ENCODE measurements at places on chromosomes 2 and 18. TPM values are rescaled to one million over a fixed set of nuclear protein-coding genes. Genes with fewer than 3 reads are reported as not detected.

The TUBB8B gene
- 0.72 TPM for total RNA-seq

The SOWAHC gene
- 20.1 TPM for total RNA-seq

The GCA gene
- 31.0 TPM for total RNA-seq

The GPR75 gene
- 4.4 TPM for total RNA-seq

The NUP35 gene
- 53.6 TPM for total RNA-seq

The C2orf92 gene
- 5.4 TPM for total RNA-seq

The LINC00305 gene
- total RNA-seq, result not detected

The LIMS4 gene
- 0.55 TPM for total RNA-seq

The ABCB11 gene
- not detected for total RNA-seq

The TPGS2 gene
- 147 TPM for total RNA-seq

The CTNNA2 gene
- 4.5 TPM for total RNA-seq

The CHRNG gene
- not detected for total RNA-seq

The ANXA4 gene
- total RNA-seq, result 14.4 TPM

The SCTR gene
- not detected for total RNA-seq

The ZSWIM2 gene
- not detected for total RNA-seq

The REG3A gene
- total RNA-seq, result not detected

The SP5 gene
- total RNA-seq, result 1.7 TPM

The ZNF519 gene
- 21.9 TPM for total RNA-seq

The DHX57 gene
- total RNA-seq, result 27.5 TPM

The C2orf76 gene
- 7.7 TPM for total RNA-seq

The IGFBP5 gene
- total RNA-seq, result 0.61 TPM

The SLC16A14 gene
- total RNA-seq, result 0.61 TPM

The DRC1 gene
- total RNA-seq, result not detected

The TET3 gene
- 24.7 TPM for total RNA-seq

The AGXT gene
- total RNA-seq, result not detected

The OXER1 gene
- 1.6 TPM for total RNA-seq

The PHOSPHO2 gene
- total RNA-seq, result 7.2 TPM

The ZCCHC2 gene
- 12.4 TPM for total RNA-seq

The IL36A gene
- total RNA-seq, result not detected

The VIT gene
- 0.15 TPM for total RNA-seq

The SEMA4F gene
- 6.4 TPM for total RNA-seq

The IL18R1 gene
- not detected for total RNA-seq

The NT5DC4 gene
- total RNA-seq, result not detected

The MAP3K19 gene
- not detected for total RNA-seq

The IL37 gene
- 0.55 TPM for total RNA-seq

The ANKRD36 gene
- 9.1 TPM for total RNA-seq

The NGEF gene
- 1.9 TPM for total RNA-seq

The C2orf72 gene
- 1.0 TPM for total RNA-seq

The SLC11A1 gene
- 0.04 TPM for total RNA-seq

The LYG2 gene
- not detected for total RNA-seq

The APOB gene
- total RNA-seq, result 0.26 TPM

The FHOD3 gene
- 7.0 TPM for total RNA-seq

The EN1 gene
- total RNA-seq, result not detected

The SCN2A gene
- total RNA-seq, result 0.46 TPM

The NPPC gene
- 1.1 TPM for total RNA-seq

The CHRND gene
- not detected for total RNA-seq

The NRBP1 gene
- 140 TPM for total RNA-seq

The DSC3 gene
- total RNA-seq, result 0.61 TPM

All from H9 (cell line).